ENCODE measurements at places on chromosomes 7 and 10.
A peak's percentile ranks its signal among the peaks of the same experiment; 100 is the strongest.

DNA sequence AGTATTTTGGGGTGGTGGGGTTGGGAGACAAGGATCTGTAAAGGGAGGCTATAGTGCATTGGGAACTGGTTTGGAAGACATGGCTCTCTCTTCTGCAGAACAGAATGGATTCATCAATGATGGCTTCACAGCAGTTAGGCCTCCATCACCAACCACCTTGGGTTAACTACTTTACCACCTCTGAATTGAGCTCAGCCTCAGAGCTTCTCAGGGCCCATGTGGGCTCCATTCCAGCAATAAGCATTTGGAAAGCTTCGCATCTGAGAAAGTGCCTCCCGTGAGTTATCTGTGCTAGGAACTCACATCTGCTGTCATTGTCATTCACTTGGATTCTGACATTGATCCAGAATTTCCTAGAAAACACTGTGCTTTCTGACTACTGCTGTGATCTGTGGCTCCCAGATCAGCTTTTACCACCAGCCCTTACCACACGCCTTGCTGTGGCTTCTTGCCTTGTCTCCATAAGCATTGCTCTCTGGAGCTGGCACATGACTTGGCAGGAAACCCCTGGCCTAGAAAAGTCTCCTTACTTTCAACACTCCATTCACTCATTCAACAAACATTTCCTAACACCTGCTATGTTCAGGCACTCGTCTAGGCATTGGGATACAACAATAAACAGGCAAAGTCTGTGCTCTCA lies 70.7 kb upstream of the ADO start:
- no peak overlapping the region for H3K27ac ChIP-seq
- H3K27me3 ChIP-seq = no peaks in the 10 kb centered on the region
- no peaks in the 10 kb centered on the region for H3K36me3 ChIP-seq
- DNase-seq = no peak

DNA sequence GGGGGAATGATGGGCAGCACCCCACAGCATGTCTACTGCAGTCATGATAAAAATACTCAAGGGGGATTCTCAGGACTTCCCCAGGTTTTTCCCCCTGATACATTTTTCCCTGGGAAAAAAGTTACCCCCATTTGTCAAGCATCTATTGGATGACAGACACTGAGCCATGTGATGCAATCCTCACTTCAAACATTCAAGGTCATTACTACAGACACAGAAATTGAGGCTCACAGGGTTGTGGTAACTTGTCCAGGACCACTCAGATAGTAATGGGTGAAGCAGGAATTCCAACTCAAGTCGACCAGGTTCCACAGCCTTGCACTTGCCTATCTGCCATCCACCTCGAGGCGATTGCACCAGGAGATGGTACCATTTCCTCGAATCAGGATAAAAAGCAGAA lies 31.7 kb downstream of the PPP1R3C start:
- peaks cover 87% of the 10 kb centered on the region for H3K4me1 ChIP-seq
- H3K4me3 ChIP-seq = no peak overlapping the region
- H3K36me3 ChIP-seq = no peaks in the 10 kb centered on the region
- no peaks in the 10 kb centered on the region for H3K27me3 ChIP-seq
- H3K27ac ChIP-seq = peak overlapping the region; percentile 67

- no peak overlapping the region for H3K4me3 ChIP-seq
- H3K36me3 ChIP-seq = no peaks in the 10 kb centered on the region
- no peak overlapping the region for H3K27ac ChIP-seq
- DNase-seq = no peak
- no peaks in the 10 kb centered on the region for H3K27me3 ChIP-seq
- no peaks in the 10 kb centered on the region for H3K4me1 ChIP-seq
These were observed 339.6 kb upstream of the VWC2 start for GRCh38 chr7:49433794-49434193.

DNA sequence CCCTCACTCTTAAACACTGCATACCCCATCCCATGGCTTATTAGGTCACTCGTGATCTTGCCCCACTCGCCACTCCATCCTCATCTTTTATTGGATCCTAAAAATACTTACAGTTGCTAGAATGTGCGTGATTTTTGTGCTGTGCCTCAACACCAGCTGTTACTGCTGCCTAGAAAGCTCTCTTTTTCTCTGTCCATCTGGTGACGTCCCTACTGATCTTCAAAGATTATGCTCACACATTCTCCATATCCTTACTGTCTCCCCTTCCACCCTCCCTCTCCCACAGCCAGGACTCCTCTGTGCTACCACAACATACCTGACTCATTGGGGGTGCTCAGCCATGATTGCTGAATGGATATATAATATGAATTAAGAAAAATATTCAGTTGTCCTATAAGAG lies 42.0 kb downstream of the CDK6 start:
- H3K27ac ChIP-seq = no peak overlapping the region
- no peak overlapping the region for H3K4me3 ChIP-seq
- H3K27me3 ChIP-seq = no peaks in the 10 kb centered on the region
- H3K4me1 ChIP-seq = peaks cover 55% of the 10 kb centered on the region

DNA sequence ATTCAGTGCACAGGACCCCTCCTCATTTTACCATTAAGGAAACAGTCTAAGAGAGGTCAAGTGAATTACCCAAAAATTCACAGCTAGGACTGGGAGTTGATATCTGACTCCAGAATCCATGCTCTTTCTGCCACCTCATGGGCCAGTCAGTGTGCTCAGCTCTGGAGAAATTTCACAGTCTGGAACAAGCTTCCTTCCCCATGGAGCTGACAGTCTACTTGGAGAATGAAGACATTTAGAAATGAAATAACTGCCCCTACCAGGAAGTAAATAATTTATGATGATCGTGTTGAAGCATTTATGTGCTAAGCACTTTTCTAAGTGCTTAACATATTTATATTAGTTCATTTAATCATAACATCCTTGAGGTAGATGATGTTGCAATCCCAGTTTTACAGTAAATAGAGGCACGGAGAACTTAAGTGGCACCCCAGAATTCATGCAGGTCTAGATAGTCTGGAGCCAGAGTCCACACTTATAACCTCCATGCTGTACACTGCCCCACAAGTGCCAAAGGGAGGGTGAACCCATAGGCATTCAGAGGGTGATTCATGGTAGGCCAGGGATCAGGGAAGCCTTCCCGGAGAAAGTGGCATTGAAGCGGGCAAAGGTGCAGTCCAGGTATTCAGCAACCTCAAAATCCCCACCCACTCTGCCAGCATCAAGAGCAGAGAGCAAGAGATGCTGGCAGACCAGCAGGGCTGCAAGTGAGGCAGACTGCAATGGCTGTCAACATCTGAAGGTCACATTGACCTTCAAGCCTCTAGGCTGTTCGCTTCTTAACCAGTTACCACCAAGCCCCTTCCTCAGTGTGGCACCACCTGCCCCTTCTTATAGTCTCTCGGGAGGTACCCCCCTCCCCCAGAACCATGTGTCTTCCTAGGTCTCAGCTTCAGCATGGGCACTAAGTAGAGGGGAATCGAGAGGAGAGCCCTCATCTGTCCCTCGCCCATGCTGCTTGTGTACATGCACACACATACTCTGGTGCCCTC lies 38.4 kb upstream of the LRRC4 start:
- DNase-seq = no peak
- no peak overlapping the region for H3K27ac ChIP-seq
- H3K4me1 ChIP-seq = no peaks in the 10 kb centered on the region
- H3K4me3 ChIP-seq = no peak overlapping the region
- H3K27me3 ChIP-seq = no peaks in the 10 kb centered on the region
- H3K36me3 ChIP-seq = no peaks in the 10 kb centered on the region

- H3K27me3 ChIP-seq = no peaks in the 10 kb centered on the region
- no peak overlapping the region for H3K27ac ChIP-seq
- H3K4me1 ChIP-seq = no peaks in the 10 kb centered on the region
- H3K4me3 ChIP-seq = no peak overlapping the region
- no peak for DNase-seq
- no peaks in the 10 kb centered on the region for H3K36me3 ChIP-seq
These were observed 38.4 kb upstream of the CD36 start for GRCh38 chr7:80600046-80600445.

GRCh38 chr10:75210282-75211006 lies at the start of gene VDAC2:
VDAC2 (plus strand) TSS chr10:75210796; CDS start chr10:75211159, 363 bp downstream.
- peak within 1 kb of the TSS; percentile 93 for H3K4me3 ChIP-seq
- peaks cover 11% of the 10 kb centered on the region for H3K4me1 ChIP-seq
- peak within 1 kb of the TSS; percentile 99 for H3K27ac ChIP-seq
- peak; percentile 57 for DNase-seq
- peaks cover 8% of the 10 kb centered on the region for H3K36me3 ChIP-seq

- DNase-seq = peak; percentile 55
- peaks cover 70% of the 10 kb centered on the region for H3K4me1 ChIP-seq
- H3K4me3 ChIP-seq = peak within 1 kb of the TSS; percentile 72
These were observed at the start of gene LDB3 for GRCh38 chr10:86668297-86669165. LDB3 (plus strand) TSS chr10:86668511; CDS start chr10:86668692, 181 bp downstream.

All from thoracic aorta (tissue), 2 donors.